ENCODE measurements at places on chromosomes 2 and 18.

- DNase-seq: no peak
Measured at GRCh38 chr2:238875471-238876231, 27.8 kb downstream of the TWIST2 start.

GRCh38 chr2:167581961-167582574 lies 665.3 kb downstream of the STK39 start:
- DNase-seq: no peak

DNA sequence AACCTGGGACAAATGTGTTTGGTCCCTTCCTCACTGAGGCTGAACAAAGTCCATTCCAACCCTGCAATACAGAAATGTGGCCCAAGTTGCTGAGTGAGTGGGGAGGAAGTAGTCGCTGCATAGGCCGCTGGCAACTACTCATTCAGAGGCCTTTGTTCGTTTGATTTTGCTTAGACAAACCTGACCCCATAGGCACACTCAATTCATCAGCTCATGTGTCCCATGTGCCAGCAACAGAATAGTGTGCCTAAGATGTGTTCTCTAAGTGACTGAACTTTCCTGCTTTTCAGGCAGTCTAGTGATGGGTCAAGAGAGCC lies 23.0 kb downstream of the PTPN18 start:
- DNase-seq: no peak

GRCh38 chr2:134089454-134089853 lies 164.4 kb upstream of the MGAT5 start:
- DNase-seq: no peak

Measured in pulmonary artery endothelial cell (primary cell).